ENCODE measurements at places on chromosomes 6 and 20. TPM values are rescaled to one million over a fixed set of nuclear protein-coding genes. Genes with fewer than 3 reads are reported as not detected.

GRCh38 chr6:149248693-149249369 is 68.7 kb upstream of the TAB2 start:
- DNase-seq, result no peak

DNA sequence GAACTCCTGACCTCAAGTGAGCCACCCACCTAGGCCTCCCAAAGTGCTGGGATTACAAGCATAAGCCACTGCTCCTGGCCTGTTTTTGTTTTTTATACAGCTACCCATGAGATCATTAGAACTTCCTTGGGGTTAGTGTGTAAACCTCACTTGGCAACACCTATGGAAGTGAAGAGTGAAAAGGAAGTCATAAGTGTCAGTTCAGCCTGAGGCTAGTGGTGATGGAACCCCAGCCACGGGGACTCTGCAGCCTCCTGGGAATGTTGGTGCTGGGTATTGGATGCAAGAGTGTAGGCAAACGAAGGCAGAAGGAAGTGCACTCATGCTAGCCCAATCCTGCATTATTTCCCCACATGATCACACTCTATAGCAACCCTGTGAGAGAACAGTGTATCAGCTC is 33.6 kb upstream of the FUCA2 start:
- DNase-seq, result no peak

DNA sequence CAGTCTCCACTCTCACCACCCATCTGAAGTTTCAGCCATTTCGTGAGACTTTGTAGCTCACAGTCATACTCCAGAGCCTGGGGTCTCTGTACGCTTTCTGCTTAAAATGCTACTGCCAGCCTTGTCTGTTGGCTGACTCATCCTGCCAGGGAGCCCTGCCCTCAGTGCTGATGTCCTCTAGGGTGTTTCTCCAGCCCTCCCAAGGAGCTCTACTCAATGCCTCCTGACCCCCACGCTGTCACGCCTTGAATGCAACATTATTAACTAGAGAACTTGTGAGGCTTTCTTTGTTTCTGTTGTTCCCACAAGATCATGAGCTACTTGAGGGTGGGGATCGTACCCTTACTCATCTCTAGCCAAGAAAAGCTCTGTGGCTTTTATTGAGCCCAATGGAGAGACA is 20.1 kb downstream of the KIF16B start:
- DNase-seq, result no peak

GRCh38 chr6:167472880-167473279 is 148.0 kb downstream of the TTLL2 start:
- no peak for DNase-seq

GRCh38 chr20:9447182-9447581 is 67.2 kb upstream of the LAMP5 start:
- no peak for DNase-seq

The CDSN gene
- not detected for total RNA-seq

GRCh38 chr6:50380406-50381098 is 330.8 kb upstream of the DEFB112 start:
- DNase-seq, result no peak

The PRR18 gene
- not detected for total RNA-seq

DNA sequence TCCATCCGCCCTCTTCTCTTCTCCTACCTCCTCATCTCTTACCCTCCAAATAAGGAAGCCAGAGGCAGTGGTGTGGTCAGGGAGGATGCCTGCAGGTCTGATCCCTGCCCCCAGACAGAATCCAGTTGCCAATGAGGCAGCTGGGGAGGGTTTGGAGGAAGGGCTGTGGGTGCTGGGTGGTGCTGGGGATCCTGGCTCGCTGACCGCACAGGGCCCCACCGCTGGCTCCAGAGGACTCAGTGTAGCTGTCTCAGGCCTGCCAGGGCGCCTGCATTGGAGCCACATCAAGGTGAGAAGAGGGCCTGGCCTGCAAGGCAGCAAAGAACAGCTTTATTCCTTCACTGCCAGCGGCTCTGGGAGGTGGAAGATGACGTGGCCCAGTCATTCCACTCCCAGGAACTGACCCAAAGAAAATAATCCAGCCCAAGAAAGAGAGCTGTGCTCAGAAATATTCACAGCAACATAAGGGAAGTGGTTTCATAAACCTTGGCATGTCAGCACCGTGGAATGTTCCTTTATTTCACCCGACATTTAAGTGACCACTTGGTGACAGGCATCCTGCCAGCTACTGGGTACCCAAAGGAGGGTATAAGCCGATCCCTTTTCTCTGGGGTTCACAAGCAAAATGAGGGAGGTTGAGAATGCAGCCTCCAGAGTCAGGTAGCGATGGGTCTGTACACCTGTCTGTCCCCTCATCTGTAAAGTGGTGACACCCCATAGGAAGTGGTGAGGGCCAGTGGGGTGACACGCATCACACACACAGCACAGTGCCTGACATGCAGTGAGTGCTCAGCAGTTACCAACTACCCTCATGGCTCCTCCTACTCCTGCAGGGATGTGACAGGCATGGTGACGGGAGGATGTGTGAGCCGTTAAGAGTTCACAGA is 125.1 kb downstream of the SNX5 start:
- peak; percentile 83 for DNase-seq

DNA sequence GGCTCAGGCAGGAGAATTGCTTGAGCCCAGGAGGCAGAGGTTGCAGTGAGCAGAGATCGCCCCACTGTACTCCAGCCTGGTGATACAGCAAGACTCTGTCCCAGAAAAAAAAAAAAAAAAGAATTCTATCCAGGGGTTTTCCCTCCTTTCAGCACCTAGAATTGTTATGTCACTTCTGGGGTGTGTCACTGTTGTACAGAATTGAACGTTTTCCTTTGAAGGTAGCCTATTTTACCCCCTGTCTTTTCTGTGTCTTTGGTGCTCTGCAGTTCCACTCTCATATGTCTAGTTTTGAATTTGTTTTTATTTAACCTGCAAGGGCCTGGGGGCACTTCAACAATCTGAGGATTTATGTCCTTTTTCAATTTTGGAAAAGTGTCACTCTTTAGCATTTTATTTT is 19.3 kb upstream of the ARID1B start:
- DNase-seq, result no peak

Data from right cardiac atrium (tissue), 5 donors.